ENCODE measurements at places on chromosomes 7 and 10. TPM values are rescaled to one million over a fixed set of nuclear protein-coding genes. Genes with fewer than 3 reads are reported as not detected.

OPN1SW gene
- total RNA-seq: not detected

ZNF655 gene
- 52.0 TPM for total RNA-seq

TCERG1L gene
- 0.05 TPM for total RNA-seq

STOX1 gene
- total RNA-seq: 0.74 TPM

NAT16 gene
- total RNA-seq: not detected

LRIT1 gene
- total RNA-seq: not detected

FGFR2 gene
- not detected for total RNA-seq

TMEM213 gene
- not detected for total RNA-seq

All from activated CD4-positive, alpha-beta T cell treated with anti-CD3 and anti-CD28 coated beads for 36 hours (primary cell).